ENCODE measurements at places on chromosomes 13 and 19.

DNA sequence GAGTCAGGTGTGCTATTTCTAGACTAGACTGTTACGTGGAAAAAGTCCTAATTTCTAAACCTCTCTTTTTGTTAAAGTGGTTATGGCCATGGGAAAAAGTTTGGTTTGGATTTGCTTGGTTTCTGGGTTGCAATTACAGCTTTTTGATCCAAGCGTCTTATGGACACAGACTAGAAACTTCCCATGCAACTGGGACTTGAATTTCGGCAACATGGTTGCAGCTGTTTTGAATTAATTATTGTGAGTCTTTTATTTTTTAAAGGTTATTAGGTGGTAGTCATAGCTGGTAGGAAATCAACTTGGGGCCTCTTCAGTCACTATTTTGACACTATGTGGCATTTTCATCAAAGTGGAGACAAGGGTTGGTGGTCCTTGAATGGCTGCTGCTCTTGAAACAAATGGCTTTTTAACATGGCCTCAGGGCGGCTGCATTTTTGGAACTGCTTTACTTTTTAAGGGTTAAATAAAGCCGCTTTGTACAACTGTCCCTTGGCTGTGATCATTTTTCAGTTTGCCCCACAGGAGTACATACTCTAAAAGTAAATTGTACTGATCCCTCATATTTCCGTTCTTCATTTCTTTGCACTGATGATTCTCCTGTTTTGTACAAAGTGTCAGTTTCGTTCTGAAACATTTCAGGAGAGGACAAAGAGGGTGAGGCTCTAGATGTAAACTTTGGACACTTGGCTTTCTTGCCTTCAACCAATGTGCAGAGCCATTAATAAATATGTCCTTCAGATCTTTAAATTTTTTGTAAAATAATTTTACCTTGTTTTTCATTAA lies 15.9 kb downstream of the HNRNPM start:
- DNase-seq, result peak; percentile 68

DNA sequence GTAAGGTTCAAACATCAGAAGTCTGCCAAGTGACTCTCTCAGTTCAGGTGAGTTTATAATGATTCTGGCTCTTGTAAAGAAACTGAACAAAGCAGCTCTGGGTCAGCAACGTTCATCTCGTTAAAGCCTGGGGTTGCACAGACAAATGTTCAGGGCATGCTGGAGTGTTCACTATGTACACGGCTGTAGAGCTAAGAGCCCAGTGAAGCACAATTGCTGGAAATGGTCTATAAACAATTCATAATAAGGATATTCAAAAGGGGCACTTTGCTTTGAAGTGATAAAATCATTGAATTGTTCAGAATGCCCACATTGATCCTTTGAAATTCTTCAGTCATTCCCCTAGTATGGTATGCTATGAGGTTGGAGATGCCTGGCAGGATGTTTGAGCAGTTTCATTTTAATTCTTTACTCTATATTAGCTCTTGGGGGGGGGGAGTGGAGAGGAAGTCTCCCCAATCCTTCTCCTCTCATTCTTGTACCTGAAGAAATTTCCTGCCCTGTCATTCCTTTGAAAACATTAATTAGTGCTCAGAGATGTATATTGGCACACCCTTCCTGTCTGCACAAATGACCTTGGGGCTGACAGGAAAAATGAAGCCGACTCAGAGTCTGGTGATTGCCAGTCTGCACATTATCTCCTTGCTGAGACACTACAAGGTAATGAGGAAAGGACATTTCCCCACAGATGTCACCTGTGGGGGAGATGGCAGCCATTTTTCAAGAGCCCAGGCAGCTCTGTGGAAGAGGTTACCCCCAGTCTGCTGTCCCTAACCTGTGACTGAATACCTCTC lies 145.5 kb downstream of the DLEU7 start:
- no peak for DNase-seq

GRCh38 chr13:86080340-86080995 lies 281.2 kb upstream of the SLITRK6 start:
- DNase-seq, result no peak

DNA sequence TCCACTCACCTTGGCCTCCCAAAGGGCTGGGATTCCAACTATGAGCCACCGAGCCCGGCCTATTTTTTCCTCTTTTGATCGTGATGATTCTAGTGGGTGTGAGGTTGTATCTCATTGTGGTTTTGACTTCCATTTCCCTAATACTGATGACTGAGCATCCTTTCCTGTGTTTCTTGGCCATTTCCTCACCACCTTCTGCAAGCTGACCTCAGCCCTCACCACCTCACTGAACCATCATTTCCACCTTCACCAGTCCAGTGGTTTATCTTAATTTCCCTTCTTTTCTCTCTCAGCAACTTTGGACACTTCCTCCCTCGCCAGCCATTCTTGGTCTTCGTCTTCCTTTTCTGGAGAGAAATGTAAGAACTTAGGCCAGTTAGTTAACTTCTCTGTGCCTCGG lies 13.0 kb upstream of the BICRA start:
- no peak for DNase-seq

GRCh38 chr19:3132971-3133792 lies 2.7 kb upstream of the GNA15 start:
- peak; percentile 82 for DNase-seq

- no peak for DNase-seq
Measured at GRCh38 chr13:101690871-101691270, 238.4 kb downstream of the ITGBL1 start.

GRCh38 chr19:6272411-6272791 lies 7.4 kb downstream of the MLLT1 start:
- DNase-seq, result no peak

DNA sequence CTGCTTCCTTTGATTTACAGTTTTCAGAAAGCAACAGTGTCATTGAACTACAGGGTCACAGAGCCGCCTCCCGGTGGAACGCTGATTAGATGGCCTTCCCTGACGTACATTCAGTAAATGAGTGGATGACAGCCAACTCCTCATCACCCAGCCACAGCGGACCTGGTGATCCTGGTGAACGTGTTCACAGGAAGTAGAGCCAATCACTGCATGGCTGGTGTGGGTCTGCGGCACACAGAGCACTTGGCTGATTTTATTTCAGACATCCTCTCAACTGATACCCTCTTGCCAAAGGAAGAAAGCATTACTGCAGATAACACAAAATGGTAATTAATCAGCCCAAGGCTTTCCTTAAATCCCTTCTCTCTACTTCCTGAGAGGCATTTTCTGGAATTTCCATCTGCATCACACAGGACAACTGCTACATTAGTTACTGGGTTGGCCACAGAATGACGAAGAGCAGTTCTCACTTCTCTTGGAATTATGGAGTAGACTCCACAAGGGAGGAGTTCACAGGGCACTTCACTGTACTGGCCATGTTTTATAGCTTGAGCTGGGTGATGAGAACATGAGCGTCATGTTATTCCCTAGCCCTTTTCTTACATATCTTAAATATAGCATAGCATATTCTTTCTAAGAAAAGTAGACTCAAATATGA lies 84.0 kb upstream of the SLC7A1 start:
- DNase-seq, result no peak

DNA sequence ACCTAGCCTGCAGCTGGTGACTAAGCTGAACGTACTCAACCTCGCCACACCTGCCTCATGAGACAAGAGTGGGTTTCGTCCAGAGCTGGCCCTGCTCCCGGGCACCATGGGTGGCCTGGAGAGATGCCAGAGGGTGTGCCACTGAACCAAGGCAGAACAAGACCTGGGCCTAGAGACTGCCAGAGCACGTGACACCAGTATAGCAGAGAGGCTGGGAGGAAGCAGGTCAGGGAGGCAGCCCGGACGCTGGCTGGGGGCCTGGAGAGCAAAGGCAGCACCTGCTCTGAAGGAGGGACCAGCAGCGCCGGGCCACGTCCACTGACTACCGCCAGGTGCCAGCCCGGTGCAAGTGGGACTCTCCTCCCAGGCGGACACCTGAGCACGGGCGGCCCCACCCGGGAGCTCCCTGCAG lies 7.3 kb upstream of the C13orf46 start:
- no peak for DNase-seq
